ENCODE measurements at places on chromosomes 5 and 9.

GRCh38 chr5:84131372-84131771, 253.3 kb downstream of the EDIL3 start:
- no peak for DNase-seq

DNA sequence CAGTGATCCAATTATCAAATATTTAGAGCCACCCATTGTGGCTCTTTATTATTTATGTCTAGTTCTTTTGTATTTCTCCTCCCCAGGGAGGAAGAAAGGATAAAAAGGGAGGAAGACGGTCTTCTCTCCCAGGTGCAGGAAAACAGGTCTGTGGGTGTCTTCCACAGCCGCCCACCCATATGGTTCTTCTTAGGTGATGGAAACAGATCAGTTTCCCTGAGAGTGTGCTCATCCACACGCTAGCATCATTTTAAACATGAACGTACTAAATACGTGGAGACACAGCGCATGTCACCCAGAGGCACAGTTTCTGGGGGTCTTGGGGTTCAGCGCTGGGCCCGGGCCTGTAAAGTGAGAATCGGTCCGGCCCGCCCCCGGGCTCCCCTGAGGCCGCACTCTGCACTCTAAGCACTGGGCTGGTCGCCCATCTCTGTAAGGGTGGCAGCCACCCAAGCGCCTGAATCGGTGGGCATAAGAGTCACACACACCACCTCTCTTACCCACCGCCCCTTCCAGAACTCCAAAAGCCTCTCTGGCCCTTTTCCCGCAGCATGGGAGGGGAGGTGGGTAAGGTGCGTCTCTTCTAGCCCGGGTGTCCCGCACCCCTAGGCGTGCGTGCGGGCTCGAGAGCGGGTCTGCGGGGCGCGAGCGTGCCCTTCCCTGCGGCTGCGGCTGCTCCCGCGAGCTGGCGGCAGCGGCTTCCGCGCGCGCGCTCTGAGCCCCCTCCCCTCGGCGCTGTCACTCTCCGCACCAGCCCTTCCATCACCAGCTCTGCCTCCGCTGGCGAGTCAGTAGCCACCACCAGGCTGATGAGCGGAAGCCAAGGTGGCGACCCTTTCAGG, 1.3 kb downstream of the PTCH1 start:
- no peak for DNase-seq

DNA sequence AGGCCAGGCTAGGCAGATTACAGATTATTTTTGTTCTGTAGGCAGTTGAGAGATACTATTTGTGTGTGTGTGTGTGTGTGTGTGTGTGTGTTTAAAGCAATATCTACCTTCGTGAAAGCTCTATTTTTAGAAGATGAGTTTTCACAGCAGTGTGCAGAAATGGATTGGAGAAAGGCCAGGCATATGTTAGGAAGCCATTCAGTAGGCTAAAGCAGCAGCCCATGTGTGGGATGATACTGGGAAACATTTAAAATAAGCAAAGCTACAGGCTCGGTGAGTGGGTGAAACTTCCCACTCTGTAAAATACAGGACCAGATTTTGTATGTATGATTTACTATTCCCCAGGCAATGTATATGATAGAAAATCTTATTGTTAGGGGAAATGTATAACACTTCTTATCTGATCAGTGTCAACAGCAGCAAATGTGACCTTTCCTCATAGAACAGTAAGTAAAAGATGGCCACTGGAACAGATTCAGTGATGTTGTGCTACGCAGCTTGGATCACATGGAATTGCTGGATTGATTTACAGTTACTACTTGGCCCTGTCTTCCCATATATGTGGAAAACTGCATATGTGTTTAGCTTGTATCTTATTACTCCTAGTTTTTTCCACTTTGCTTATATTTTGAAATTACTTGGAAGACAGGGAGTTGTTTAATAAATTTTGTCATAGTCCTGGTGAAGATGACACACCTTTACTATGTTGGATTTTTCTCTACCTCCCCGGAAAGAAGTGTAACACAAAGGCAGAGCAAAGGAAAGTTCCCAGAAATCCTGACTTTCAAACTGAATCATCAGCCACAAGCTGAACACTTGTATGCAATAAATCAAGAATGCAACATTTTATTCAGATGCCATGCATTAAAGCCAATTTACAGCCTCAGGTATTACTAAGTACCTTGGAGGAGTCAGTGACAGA, 1077.7 kb upstream of the SEMA6A start:
- DNase-seq = no peak

- no peak for DNase-seq
Measured at GRCh38 chr5:96789794-96790330, 17.9 kb downstream of the ERAP1 start.

GRCh38 chr9:116405321-116405720, 251.7 kb downstream of the PAPPA start:
- DNase-seq = no peak

Data from common myeloid progenitor, CD34-positive (primary cell).